ENCODE measurements at places on chromosomes 13 and 19. TPM values are rescaled to one million over a fixed set of nuclear protein-coding genes. Genes with fewer than 3 reads are reported as not detected.

- no peak for DNase-seq
Measured at GRCh38 chr19:12202250-12202649, 39.4 kb downstream of the ZNF136 start.

DNA sequence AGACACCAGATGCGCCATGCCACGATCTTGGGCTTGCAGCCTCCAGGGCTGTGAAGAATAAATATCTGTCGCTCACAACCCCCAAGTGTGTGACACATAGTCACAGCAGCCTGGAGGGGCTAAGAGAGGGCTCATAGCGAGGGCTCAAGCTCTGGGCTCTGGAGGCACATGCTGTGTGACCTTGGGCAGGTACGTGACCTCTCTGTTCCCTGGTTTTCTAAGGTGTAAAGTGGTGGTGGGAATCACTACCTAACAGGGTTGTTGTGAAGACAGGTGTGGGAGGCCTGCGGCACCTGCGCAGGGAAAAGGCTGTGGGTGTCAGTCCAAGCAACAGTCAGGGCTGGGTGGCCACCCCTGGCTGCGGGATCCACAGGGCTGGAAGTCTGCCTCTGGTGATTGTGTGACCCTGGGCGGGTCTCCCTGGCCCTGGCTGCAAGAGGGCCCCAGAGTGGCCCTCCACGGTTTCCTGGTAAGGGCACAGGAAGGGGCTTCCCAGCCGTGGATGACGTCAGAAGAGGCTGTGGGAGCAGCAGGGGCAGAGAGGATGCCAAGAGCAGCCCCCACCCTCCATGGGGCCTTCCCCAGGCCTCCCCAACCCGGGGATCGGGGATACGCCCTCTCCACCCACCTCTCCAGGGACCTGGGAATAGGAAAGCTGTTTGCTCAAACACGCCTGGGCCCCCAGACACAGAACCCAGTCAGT is 218.8 kb upstream of the SGCG start:
- DNase-seq, result no peak

- DNase-seq, result no peak
Measured at GRCh38 chr19:22832031-22832762, at the start of gene ZNF723. Gene ZNF723, plus strand, starts transcription at chr19:22832291. Its CDS starts 89 bp downstream, at chr19:22832380.

DNA sequence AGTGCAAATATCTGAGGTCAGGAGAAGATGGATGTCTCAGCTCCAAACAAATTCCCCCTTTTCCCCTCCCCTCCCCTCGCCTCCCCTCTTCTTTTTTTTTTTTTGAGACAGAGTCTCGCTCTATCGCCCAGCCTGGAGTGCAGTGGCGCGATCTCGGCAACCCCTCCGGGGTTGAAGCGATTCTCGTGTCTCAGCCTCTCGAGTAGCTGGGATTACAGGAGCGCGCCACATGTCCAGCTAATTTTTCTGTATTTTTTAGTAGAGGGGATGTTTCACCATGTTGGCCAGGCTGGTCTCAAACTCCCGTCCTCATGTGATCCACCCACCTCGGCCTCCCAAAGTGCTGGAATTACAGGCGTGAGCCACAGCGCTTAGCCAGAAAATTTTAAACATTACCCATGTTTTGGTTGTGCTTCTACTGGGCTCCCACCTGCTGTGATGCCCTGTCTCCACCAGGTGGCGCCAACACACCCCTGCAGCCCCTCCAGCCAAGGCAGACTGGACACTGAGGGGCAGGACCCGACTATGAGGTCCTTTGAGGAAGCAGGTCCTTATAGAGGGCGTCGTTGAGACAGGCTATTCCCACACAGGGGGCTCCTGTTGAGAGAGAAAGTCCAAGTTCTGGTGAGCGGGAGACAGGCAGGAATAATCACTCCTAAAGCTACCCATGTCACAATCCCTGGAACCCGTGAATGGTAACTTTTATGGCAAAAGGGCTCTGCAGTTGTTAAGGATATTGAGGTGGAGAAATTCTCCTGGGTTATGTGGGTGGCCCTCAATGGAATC is 6.3 kb downstream of the ERICH4 start:
- DNase-seq, result peak; percentile 50

DNA sequence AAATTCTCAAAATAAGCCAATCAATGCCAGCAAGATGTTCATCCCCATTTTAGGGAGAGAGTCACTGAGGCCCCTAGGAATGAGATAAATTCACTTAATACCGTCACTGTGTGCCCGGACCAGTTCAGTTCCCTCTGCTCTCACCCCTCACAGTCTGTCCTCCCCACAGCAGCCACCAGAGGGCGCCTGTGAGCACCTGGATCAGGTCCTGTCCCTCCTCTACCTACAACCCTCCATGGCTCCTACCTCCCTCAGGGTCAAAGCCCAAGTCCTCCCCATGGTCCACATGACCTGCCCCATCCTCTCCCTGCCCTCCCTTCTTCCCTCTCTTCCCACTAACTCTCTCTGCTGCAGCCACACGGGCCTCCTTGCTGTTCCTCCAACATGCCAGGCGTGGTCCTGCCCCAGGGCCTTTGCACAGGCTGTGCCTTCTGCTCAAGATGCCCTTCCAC is 42.0 kb upstream of the NFIC start:
- DNase-seq, result no peak

- DNase-seq, result no peak
Measured at GRCh38 chr19:7366701-7367420, 18.1 kb downstream of the ARHGEF18 start.

DNA sequence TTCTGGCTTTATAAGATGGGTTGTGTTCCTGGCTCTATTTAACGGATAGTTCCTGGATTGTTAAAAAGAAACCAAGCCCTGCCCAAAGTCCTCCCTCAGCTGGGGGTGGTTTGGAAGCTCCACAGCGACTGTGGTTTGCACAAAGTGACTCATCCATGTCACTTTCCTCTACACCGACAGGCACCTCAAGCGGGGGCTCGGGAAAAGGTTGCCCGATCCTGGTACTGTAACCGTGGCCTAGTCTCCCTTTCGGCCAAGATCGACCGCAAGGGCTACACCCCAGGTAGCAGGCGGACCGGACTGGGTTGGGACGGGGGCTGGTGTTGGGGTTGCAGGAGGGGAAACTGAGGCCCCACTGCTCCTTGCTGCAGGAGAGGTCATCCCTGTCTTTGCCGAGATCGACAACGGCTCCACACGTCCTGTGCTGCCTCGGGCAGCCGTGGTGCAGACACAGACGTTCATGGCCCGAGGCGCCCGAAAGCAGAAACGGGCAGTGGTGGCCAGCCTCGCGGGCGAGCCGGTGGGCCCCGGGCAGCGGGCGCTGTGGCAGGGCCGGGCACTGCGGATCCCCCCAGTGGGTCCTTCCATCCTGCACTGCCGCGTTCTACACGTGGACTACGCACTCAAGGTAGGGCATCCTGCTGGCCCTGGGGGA is 1.6 kb downstream of the ARRDC2 start:
- no peak for DNase-seq

DNA sequence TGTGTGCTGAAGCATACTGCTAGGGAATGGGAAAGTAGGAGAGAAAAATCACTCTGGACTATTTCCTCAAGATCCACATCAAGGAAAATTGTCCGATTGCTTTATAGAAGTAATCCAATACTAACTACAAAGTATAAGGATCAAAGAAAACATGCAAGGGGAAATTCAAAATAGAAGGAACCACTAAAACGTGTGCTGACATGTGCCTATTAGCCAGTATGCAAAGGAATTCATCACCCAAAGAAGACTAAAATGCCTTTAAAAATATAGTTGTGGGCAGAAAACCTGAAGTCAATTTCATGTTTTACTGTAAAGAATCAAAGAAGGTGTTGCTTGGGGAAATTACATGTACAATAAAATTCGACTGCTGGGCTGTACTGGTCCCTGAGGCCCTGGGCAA is 14.3 kb downstream of the DLEU7 start:
- no peak for DNase-seq

- no peak for DNase-seq
Measured at GRCh38 chr19:7871437-7872305, 2.5 kb downstream of the PRR36 start.

DNA sequence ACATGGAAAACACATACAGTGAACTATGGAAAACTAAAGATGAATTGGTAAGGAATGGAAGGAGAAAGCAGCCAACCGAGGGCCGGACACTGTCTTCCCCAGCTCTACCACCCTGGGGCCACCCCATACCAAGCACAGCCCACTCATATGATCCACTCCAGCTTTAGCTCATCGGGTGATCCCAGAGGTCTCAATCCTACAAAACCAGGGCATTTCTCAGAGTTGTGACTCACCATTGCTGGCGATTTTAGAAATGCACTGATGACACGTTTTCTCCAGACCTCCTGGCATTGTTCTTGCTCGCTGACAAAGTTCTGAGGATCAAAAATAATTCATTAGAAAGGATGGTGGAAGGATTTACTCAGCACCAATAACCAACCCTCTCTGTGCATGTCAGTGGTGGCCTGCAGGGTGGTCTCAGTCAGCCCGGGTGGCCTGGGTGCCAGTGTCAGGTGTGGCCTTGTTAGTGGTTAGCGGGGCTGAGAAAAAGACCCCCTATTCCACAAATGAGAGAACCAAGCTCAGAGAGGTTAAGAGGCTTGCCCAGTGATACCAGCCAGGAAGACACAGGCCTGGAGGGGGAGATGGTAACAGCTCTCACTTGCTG is 6.6 kb downstream of the TMEM272 start:
- no peak for DNase-seq

DNA sequence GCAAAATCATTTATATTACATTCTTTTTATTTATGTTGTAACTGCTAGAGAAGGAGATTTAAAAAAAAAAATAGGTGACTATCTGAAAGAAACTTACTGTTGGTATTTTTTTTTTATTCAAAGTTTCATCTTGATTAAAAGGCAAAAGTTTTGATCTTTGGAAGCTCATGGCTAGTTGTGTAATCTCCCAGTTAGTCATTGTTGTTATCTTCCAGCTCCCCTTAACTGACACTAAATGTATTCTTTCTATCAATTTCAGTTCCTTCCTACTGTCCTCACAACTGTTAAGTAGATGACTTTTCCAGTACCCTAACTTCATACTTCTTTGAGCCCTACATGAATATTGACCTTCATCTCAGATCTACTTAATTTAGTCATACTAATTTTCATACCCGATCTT is 71.1 kb downstream of the PIBF1 start:
- DNase-seq, result no peak

The IGFL2 gene
- not detected for polyA plus RNA-seq

The ATP4B gene
- polyA plus RNA-seq, result 0.20 TPM

The LRRC63 gene
- 0.14 TPM for polyA plus RNA-seq

All from renal cortex interstitium (tissue), 15 donors.